Smooth muscle cell of the umbilical artery (primary cell): ENCODE measurements at places on chromosomes 4 and X. TPM values are rescaled to one million over a fixed set of nuclear protein-coding genes. Genes with fewer than 3 reads are reported as not detected.

The BANK1 gene
- total RNA-seq: under 0.01 and 0.14 TPM in 2 replicates

The DHX15 gene
- total RNA-seq: 129 and 209 TPM in 2 replicates

The MGARP gene
- 20.4 and 46.9 TPM in 2 replicates for total RNA-seq

The MYOZ2 gene
- 0.60 TPM in 1 of 2 replicates, not detected in the other for total RNA-seq

The DMP1 gene
- total RNA-seq: not detected in 2 replicates

The PCDH10 gene
- total RNA-seq: 73.0 and 99.5 TPM in 2 replicates

The LRIT3 gene
- under 0.01 and 0.05 TPM in 2 replicates for total RNA-seq

The CDKN2AIP gene
- 14.3 and 15.4 TPM in 2 replicates for total RNA-seq

The KLKB1 gene
- not detected in 2 replicates for total RNA-seq

The TCP11X2 gene
- not detected in 2 replicates for total RNA-seq

The PAGE2 gene
- total RNA-seq: not detected in 2 replicates

The PDS5A gene
- 49.0 and 75.3 TPM in 2 replicates for total RNA-seq

The VCX3B gene
- not detected in 2 replicates for total RNA-seq

The ARHGAP24 gene
- total RNA-seq: 32.9 and 50.8 TPM in 2 replicates

The PDE5A gene
- total RNA-seq: 6.6 and 25.5 TPM in 2 replicates

The PABPC4L gene
- total RNA-seq: 8.6 and 25.2 TPM in 2 replicates

The MMRN1 gene
- total RNA-seq: 0.42 and 1.2 TPM in 2 replicates

The TGIF2LX gene
- total RNA-seq: not detected in 2 replicates

The LRRC66 gene
- 0.89 and 1.5 TPM in 2 replicates for total RNA-seq

The MND1 gene
- total RNA-seq: 1.8 and 3.0 TPM in 2 replicates

The CCNB3 gene
- 0.09 and 0.30 TPM in 2 replicates for total RNA-seq

The GPC4 gene
- total RNA-seq: 5.9 and 6.2 TPM in 2 replicates

The TNIP3 gene
- total RNA-seq: 1.5 and 2.8 TPM in 2 replicates

The TEX28 gene
- not detected in 2 replicates for total RNA-seq

The IL3RA gene
- total RNA-seq: not detected in 2 replicates

The NEIL3 gene
- 1.2 and 4.0 TPM in 2 replicates for total RNA-seq

The C4orf51 gene
- not detected in 2 replicates for total RNA-seq

The SPANXD gene
- not detected in 2 replicates for total RNA-seq

The IGSF1 gene
- 0.14 TPM in 1 of 2 replicates, not detected in the other for total RNA-seq

The NR0B1 gene
- total RNA-seq: not detected in 2 replicates

The CXCL1 gene
- 69.7 and 261 TPM in 2 replicates for total RNA-seq

The CXXC4 gene
- 0.30 and 0.32 TPM in 2 replicates for total RNA-seq

The TMPRSS11E gene
- total RNA-seq: under 0.01 and 0.05 TPM in 2 replicates

The NAA11 gene
- total RNA-seq: not detected in 2 replicates

The ENPEP gene
- total RNA-seq: 0.30 and 3.1 TPM in 2 replicates

The GPR78 gene
- 0.51 and 1.2 TPM in 2 replicates for total RNA-seq

The CRMP1 gene
- total RNA-seq: 0.30 and 5.5 TPM in 2 replicates

The SERTM2 gene
- 0.05 and 1.5 TPM in 2 replicates for total RNA-seq

The SEC24B gene
- 15.1 and 23.9 TPM in 2 replicates for total RNA-seq
